ENCODE measurements at places on chromosomes 11 and 22.

DNA sequence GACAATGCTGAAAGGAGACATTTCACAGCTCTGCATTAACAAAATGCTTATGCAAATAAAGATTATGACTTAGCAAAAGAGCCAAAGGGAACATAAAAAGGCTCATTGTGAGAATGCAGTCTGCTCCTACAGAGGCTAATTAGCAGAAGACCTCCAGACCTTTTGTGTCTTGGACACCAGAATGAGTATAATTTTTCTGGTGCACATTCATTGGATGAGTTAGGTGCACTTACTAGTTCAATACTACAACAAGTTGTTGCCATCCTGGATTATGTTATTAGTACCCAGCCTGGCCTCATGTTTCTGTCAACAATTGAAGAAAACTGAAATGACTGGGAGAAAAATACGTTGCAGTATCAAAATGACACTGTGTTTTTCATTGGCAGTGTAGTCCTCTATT is 613.2 kb upstream of the CHORDC1 start:
- no peak for DNase-seq

- no peak for DNase-seq
Observed at GRCh38 chr22:37611207-37611606, 2.6 kb downstream of the GGA1 start.

GRCh38 chr22:37986371-37986770 is 2.0 kb upstream of the SOX10 start:
- no peak for DNase-seq

DNA sequence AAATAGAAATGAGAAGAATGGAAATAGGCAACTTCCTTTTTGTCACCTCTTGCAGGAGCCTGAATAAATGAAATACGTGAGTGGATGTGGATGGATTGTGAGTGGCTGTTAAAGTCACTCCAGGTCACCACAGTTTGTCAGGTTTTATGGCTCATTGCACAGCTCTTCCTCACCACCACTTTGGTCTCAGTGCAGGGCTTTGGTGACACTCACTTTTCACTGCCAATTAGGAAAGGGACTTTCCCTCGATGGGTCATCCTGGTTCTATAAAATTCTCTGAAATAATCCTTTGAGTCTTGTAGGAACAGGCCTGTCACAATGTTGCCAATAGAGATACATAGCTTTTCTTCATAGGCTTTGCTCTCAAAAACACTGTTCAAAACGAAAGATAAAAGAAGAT is 172.4 kb upstream of the C11orf87 start:
- DNase-seq = no peak

- DNase-seq = no peak
Observed at GRCh38 chr11:32939046-32939445, 46.4 kb downstream of the QSER1 start.

DNA sequence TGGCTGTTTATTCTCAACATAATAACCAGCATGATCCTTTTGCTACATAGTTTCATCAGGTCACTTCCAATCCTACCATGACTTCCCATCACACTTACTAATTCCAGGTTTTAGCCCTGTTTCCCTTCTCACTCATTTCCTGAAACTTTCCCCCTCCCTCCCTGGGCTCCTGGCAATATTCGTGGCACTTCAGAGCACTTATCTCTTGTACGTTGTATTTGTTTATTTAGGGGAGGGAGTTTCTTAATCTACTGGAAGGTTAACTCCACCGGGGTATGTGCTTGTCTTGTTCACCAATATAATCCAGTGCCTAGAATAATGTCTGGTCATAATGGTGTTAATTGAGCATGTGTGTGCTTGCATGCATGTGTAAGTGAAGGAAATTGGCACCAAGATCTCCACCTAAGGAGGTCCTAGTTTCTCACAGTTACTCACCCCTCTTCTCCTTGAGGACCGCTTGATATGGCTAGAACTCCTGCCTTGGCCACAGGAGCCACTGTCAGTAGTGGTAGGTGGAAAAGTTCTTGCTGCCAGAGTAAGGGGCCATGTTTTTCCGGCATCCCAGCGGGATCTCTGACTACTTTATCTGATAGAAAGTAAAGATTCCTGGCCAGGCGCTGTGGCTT is 11.7 kb downstream of the EIF3L start:
- no peak for DNase-seq

- no peak for DNase-seq
Observed at GRCh38 chr11:88861618-88862017, 204.2 kb downstream of the GRM5 start.

GRCh38 chr11:45355706-45356041 is 69.5 kb upstream of the SYT13 start:
- no peak for DNase-seq

DNA sequence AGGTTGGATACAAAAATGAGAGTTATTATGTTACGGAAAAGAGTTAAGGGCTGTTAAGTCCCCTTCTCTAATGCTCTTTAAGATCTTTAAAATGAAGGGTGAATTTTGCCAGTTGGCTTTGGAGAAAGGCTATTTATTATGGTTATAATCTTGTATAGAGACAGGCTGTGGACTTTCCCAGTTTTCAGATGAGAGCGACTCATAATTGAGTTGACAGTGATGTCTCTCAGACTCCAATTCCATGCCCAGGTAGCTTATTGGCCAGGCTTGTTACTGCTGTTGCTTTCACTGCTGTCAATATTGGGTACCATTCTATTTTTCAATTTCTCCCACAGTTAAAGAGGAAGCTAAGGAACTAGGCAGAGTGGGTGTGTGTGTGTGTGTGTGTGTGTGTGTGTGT is 13.1 kb downstream of the ENDOD1 start:
- DNase-seq = no peak

GRCh38 chr22:45201678-45202332 is 38.1 kb downstream of the NUP50 start:
- no peak for DNase-seq

- DNase-seq = no peak
Observed at GRCh38 chr11:114219559-114220349, 76.4 kb upstream of the NNMT start.

- DNase-seq = no peak
Observed at GRCh38 chr11:93474123-93474522, 69.1 kb downstream of the SMCO4 start.

DNA sequence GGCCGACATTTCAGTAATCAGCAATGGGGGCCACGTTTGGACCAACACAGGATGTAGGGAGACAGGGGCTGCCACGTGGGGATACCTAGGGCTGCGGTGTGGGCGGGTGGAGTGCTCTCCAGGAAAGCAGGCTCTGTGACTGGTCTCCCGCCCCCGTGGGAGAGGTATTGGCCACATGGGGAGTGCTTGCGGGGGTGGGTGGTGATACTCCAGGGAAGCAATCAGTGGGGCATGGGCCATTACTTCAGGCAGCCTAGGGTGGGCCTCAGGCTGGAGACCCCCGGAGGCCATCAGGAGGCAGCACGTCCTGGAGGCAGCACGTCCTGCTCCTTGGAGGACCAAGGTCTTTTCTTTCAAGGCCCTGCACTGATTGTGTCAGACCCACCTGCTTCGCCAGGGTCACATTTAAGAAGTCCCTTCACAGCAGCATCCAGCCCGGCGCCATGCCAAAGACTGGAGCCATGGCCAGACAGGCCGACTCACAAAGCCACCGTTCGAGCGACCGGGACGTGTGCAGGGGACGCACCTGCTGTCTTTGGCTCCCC is 3.0 kb upstream of the MUC2 start:
- DNase-seq = no peak

- DNase-seq = no peak
Observed at GRCh38 chr11:75689863-75690609, 21.2 kb upstream of the MAP6 start.

DNA sequence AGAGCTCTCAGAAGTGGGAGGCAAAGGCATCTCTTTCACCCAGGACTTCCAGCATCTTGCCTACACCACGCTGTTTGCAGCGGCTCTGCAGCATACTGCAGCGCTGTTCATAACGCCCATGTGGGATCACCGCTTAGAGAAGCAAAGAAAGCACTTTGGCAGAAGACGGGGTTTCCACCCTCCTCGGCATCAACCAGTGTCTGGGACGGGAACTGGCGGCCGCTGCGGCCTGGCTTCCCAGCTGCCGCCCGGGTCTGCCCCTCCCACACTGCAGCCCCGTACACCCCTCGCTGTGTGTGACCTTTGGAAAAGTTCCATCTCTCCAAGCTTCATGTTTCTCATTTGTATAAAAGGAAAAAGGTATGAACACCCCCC is 545 bp upstream of the TIRAP start:
- no peak for DNase-seq

DNA sequence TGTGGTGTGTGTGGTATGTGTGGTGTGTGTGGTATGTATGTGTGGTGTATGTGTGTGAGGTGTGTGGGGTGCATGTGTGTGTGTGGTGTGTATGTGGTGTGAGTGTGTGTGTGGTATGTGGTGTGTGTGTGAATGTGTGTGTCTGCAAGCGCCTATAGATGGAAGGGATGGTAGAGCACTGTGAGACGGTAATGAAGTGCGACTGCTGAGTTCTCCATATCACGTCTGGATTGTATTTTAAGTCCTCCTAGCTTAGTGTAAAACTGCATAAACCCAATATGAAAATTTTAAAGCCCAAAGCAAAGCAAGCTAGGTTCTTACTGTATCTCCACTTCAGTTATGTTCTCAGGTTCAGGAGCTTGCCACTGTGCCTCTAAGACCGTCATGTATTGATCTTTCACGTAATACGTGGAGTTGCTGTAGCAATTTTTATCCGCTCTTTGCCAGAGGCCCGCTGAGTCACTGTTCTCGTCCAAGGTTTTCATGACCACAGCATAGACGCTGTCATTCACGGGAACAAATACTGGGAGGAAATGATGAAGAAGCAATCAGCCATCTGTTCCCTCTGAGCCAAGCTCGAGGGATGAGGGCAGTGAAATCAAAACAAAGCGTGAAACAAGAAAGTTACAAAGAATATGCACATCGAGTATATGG is 5.5 kb downstream of the PLET1 start:
- DNase-seq = no peak

- DNase-seq = no peak
Observed at GRCh38 chr11:133957900-133958299, 1.1 kb upstream of the IGSF9B start.

GRCh38 chr11:34223021-34223813 is 117.8 kb downstream of the NAT10 start:
- DNase-seq = no peak

- DNase-seq = no peak
Observed at GRCh38 chr22:49514641-49515040, 313.0 kb downstream of the BRD1 start.

GRCh38 chr11:72263361-72263760 is 19.4 kb upstream of the PHOX2A start:
- DNase-seq = no peak

GRCh38 chr11:105149477-105149876 is 9.9 kb upstream of the CARD18 start:
- DNase-seq = no peak

- DNase-seq = no peak
Observed at GRCh38 chr22:23745791-23746190, 5.1 kb downstream of the ZNF70 start.

DNA sequence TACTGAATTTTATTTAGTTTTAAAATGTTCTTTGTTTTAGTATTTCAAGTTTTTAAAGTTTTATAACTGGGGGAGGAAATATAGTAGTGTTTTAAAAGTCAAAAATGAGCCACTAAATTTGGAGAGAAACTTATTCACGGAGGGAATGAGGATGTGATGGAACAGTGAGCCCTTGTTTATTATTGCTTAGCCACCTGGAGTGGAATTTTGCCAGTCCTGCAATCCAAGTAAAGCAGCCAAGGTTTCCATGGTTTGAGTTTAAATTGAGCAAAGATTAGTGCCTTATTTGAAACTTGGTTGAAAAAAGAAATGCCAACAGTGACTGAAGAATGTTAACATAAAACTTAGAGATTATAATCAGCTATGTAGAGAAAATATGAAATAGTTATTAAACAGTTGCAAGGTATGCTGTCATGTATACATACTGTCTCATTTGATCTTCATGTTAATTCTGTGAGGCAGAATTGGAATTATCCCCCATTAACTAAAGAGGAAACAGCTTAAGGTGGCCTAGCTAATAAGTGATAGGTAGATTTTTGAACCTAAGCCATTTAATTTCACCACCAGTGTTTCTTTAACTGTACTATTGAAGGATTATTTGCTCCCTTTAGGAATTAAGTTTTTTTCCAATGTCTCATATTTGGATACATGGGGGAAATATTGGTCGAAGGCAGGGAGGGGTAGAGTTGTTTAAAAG is 36.4 kb downstream of the SWAP70 start:
- DNase-seq = no peak

- DNase-seq = no peak
Observed at GRCh38 chr11:116536416-116536815, 236.4 kb downstream of the BUD13 start.

DNA sequence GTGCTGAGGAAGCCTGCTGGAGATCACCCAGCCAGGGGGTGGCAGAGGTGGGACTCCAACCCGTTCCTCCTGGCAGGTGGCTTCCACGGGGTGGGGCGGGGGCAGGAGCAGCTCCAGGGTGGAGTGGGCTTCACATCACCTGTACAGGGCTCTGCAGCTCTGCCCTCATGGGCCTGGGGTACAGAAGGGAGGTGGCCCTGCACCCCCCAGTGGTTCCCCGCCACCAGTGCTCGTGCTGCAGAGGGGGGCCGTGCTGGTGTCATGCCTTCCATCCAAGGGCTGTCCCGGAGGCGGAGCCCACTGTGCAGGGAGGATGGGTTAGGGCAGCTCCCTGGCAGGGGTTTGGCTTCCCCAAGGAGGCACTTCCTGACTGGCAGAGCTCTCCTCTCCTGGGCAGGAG is 76.4 kb upstream of the SHISAL1 start:
- DNase-seq = no peak

GRCh38 chr11:68306636-68307035 is 5.8 kb upstream of the LRP5 start:
- DNase-seq = no peak

- DNase-seq = no peak
Observed at GRCh38 chr11:125939081-125939521, 6.7 kb upstream of the VSIG10L2 start.

DNA sequence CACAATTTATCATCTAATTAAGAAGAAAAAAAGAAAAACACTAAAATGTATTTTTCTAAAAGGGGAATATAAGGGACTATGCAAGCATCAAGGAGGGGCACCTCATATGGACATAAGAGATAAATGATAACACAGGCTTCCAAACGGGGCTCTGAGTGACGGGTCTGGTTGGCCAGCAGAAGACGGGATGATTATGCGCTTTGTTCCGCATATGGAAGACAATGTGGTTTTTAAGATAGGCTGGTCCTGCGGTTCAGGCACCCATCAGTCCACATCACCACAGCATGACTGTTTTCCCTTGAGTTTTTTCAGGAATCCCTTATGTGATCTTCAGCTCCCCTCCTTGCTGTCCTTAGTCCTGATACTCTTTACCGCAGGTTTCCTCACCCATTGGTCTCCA is 404.6 kb downstream of the OPCML start:
- DNase-seq = no peak

- no peak for DNase-seq
Observed at GRCh38 chr11:40877256-40877655, 582.2 kb downstream of the LRRC4C start.

GRCh38 chr11:130403271-130403804 is 25.1 kb downstream of the ADAMTS8 start:
- no peak for DNase-seq

All from type B pancreatic cell (in vitro differentiated cells).